ENCODE measurements at places on chromosomes 5 and 9.

DNA sequence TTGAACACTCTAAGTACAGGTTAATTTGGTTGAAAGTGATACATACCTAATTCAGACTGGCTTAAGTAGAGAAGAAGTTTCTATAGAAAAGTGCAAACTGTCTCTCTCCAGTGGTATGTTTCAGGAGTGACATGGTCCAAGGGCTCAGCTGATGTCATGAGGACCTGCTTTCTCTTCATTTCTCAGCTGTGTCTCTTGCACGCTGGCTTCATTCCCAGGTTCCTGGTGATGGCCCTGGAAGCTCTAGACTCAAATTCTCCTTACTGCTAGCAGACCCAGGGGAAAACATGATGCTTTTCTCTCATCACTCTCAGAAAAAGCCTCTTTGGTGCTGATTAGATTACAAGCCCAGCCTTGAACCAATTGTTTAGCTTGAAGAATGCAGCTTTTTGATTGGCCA lies 211.9 kb upstream of the CLINT1 start:
- no peak for DNase-seq

DNA sequence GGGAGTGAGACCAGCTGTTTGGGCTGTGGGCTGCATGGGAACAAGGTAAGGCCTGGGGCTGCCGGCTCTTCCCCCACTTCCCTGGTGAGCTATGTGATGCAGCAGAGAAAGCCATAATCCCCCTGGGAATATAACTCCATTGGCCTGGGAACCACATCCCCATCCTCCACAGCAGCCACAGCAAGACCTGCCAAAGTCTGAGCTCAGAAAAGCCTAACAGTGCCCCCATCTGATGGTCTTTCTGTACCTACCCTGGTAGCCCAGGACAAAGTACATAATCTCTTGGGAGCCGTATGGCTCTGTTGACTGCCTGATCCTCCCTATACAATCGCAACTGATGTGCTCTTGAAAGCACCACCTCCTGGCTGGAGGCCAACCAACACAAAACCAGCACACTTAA lies 432.6 kb downstream of the CDH18 start:
- no peak for DNase-seq

GRCh38 chr5:850511-851006 lies at the start of gene ZDHHC11:
ZDHHC11 (minus strand) TSS chr5:850986; CDS start chr5:850602, 384 bp downstream.
- DNase-seq, result no peak

DNA sequence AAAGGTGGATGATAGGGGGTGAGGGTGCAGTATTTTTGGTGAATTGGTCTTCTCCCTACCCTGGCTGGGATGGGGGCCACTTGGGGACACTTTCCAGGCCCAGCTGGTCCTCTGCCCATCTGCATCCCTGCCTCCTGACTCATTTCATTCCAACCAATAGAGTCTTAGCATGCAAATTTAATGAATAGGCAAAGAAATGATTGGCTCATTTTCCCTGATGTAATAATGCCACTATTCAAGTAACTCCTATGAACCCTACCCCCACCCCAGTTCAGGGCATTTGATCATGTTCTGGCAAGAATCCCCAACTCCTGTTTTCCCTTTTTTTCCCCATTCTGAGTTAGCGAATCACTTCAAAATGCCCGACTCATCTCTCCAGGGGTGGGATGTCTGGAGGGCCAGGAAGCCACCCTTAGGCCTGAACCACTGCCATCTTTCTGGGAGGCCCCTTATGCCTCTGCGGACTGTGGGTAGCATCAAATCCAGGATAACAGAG lies 56.7 kb downstream of the PCDH1 start:
- DNase-seq, result no peak

GRCh38 chr5:172145870-172146747 lies 41.9 kb downstream of the STK10 start:
- DNase-seq, result no peak

DNA sequence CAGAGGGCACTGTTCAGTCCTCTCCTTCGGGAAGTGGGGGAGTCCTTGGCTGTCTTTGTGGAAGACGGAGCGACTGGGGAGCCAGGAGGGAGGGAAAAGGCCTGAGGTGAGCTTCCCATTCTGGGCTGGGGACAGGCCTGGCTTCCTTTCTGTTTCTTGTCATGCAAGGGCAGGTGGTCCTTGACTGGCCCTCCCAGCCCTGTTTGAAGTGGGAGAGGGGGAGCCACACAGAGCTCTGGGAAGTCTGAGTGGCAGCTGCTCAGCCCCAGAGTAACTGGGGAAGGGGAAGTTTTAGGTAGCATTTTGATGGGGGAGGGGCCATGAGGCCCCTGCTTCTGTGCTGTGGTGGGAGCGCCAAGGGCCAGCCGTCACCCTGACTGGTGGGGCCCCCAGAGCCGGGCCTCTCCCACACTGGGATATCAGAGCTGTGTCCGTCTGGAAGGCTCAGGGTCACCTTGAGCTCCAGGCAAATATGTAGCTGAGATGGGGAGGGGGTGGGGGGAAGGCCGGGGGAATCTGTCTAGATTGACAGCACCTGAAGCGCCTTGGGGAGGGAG lies 6.5 kb downstream of the UNC5A start:
- DNase-seq, result no peak

- no peak for DNase-seq
Measured at GRCh38 chr5:123700624-123701287, 188.8 kb downstream of the CSNK1G3 start.

DNA sequence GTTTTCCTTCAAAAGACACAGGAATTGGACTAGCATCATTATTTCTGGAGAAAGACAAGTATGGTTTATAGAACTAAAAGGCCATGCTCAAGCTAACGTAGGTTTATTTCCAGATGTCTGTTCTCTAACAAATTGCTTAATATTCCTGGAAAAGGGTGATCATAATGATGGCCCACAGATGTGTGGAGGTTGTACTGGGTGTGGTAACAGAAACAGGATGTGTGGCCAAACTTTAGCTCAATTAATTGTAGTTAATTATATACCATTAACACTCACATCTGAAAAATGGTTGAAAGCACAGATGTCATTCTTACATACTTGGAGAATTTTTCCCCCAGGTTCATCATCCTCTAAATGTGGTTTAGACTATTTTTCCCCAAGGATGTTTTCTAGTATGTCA lies 292.7 kb upstream of the RASA1 start:
- DNase-seq, result no peak

DNA sequence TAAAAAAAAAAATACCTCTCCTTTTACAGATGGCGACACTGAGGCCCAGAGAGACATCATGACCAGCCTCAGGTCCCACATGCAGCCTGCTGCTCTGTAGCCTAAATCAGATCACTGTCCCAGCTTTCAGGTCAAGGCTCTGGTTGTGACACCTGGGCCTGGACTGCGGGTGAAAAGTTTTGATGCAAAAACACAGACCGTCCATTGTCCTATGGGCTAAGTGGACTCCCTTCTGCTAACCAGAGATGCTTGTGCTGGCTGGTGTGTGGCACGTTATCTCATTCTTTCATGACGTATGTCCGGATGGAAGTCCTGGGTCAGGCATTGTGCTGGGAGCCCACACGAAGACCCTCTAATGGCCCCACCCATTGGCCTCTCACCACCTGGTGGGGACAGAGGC lies 7.8 kb downstream of the NEK6 start:
- no peak for DNase-seq

Measured in stimulated activated CD4-positive, alpha-beta T cell treated with anti-CD3 and anti-CD28 coated beads, TNF-alpha, amount 100 ng/mL, for 24 hours (primary cell).